Inflammatory macrophage treated with lipopolysaccharide for 4 hours (primary cell): ENCODE measurements at places on chromosomes 5 and 9.

- no peak for DNase-seq
Observed at GRCh38 chr9:89532478-89532877, 34.6 kb upstream of the SEMA4D start.

DNA sequence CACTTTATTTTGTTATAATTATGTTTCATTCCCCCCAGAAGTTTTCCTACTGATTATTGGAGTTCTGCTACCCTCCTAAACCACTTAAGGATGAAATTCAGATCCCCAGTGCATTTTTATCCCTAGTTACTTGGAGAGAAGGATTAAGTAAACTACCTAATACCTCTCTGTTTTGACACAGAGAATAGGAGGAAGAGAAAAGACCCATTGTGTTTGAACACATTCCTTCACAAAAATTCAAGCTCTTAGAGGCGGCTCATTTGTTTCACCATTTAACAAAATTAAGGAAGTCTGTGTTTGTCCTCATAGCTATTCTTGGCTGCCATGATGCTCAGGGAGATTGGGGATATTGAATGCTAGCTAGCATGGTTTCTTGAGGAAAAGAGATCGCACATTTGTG is 492.6 kb downstream of the EBF1 start:
- no peak for DNase-seq

GRCh38 chr9:134533850-134534588 is 107.6 kb upstream of the COL5A1 start:
- DNase-seq = no peak

DNA sequence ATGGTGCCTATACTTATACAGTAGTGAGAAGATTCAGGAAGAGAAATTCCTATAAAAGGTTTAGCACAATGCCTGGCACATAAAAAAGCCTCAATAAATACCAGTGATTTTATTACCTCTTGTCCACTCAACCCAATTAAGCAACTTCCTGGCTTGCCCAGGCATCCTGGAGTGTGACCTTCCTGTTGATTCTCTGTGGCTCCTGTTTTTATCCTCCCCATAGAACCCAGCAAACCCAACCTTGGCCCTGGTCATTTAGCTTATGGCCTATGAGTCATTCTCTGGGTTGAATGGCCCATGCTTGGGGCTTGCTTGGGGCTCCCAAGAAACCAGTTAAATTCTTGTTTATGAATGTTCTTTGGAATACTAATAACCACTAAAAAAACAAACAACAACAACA is 21.4 kb upstream of the SPARC start:
- no peak for DNase-seq
